ENCODE measurements at places on chromosomes 3 and 15.
A peak's percentile ranks its signal among the peaks of the same experiment; 100 is the strongest.

- peak; percentile 40 for DNase-seq
Observed at GRCh38 chr15:72306211-72306785, 13.7 kb downstream of the CELF6 start.

- peak; percentile 20 for DNase-seq
Observed at GRCh38 chr15:80010131-80010673, 39.2 kb upstream of the BCL2A1 start.

GRCh38 chr3:188720215-188720614, 451.6 kb upstream of the TPRG1 start:
- no peak for DNase-seq

GRCh38 chr3:14290631-14291385, 111.6 kb upstream of the SLC6A6 start:
- DNase-seq: peak; percentile 76

GRCh38 chr3:124976383-124976782, 41.8 kb upstream of the MUC13 start:
- DNase-seq: no peak

GRCh38 chr3:43855674-43856299, 165.0 kb downstream of the ABHD5 start:
- peak; percentile 53 for DNase-seq

GRCh38 chr3:34387826-34388564, 589.6 kb downstream of the PDCD6IP start:
- DNase-seq: no peak

GRCh38 chr3:31832551-31832950, 148.5 kb downstream of the OSBPL10 start:
- DNase-seq: no peak

GRCh38 chr15:63606308-63606707, 9.1 kb downstream of the FBXL22 start:
- DNase-seq: no peak

GRCh38 chr15:65305150-65305758, 777 bp downstream of the RNU5B-1 start:
- no peak for DNase-seq

DNA sequence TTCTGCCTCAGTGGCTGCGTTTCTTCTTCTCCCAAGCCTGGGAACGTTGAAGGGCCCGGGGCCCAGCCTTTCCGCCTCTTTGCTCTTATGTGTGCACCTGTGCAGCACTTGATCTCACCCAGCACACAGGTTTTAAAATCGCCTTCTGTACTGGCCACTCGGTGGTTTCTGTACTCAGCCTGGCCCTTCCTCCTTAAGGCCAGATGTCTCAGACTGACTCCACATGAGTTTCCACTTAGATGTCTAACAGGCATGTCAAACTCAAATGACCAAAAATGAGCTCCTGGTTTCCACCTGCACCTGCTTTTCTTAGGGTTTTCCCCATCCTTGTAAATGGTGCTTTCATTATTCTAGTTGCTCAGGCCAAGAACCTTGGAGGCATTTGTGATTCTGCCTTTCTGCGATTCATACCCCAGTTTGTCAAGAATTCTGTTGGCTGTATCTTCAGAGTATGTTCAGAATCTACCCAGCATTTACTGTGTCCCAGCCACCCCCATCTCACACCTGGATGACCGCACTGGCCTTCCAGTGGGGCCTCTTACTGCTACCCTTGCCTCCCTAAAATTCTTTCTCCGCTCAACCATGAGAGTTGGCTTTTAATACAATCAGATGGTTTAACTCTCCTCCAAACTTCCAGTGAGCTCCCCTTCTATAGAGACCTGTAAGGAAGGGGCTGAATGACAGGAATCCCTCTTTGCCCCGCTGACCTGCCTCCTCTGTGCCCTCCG, 2.2 kb upstream of the TRAK1 start:
- DNase-seq: no peak

DNA sequence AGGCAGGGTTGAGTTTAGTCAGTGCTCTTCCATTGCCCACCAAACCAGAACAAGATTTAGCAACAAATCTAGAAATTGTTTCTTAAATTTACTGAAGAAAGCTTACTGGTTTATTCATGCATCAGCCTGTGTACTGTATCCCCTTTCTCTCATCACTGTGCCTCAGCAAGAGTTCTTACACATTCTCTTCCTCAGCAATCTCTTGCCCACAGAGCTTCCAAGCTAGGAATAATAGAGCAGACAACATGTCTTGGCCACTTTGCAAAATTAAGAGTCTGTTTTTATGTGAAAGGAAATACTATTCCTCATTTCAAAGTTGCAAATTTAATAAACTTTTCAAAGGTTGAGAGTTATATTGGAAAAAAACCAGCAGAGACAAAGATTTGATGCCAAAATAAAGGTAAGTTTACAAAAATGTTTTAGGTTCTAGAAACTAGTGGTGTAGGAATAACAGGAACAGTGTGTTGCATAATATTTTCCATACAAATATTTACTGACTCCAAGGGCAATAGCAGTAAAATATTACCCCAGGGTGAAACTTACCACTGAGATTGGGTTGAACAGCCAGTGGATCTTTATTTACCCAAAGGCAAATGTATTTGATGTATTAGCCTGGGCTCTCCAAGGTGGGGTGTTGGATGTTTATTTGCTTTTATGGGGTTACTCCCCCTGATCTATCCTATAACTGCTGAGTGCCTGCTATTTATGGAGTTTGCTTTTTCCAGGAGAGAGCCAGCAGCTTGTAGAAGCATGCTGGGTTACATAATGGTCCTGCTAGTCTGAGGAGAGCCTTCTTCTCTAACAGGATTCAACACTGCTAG, 276.7 kb downstream of the ADAMTSL3 start:
- no peak for DNase-seq

- no peak for DNase-seq
Observed at GRCh38 chr3:183884097-183884426, 618 bp downstream of the PARL start.

GRCh38 chr3:142723968-142724681, at the start of gene TRPC1:
TSS of gene TRPC1 (plus strand) at chr3:142724034. CDS start at chr3:142724560, 526 bp downstream.
- peak; percentile 81 for DNase-seq
